HCT116 (cell line): ENCODE measurements at places on chromosomes 2 and 18.

DNA sequence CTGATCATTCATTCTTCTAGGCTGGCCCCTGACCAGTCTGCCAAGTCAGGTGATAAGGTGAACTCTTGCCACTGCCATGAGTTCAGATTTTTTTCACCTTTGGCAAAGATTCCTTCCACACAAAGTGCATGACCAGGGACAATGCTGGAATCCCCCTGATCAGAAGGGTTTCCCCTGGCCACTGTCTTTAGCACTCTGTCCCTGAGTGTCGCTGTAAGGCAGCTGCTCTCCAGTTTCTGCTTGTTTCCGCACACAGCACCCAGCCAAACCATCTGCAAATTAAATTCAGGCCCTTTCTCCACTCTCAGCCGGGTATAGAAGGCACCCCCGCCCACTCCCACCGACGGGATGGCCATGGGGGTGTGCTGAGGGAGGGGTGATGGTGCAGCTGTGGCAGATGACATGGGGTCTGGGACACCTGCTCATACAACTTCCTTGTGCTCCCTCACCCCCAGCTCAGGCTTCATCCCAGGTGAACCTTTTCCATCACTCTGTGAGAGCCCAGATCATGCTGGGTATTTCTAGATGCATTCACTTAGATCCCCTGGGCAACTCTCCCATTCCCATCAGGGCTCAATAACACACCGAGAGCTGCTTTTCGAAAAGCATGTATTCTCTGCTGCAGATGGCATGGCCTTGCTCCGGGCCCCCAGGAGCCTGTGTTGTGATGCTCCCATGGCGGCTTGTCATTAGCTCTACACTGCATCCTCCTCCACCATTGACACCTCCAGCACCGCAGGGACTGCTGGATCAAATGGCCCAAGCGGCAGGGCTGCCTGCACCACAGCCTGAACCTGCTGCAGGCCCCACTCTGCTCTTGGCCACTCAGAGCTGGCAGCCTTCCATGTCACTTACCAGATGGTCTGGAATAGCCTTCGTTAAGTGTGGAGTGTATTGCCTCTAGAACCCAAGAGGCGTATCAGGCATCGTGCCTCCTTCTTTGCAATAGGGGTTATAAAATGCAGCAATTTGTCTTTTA, 52.3 kb upstream of the ROCK2 start:
- no peak for DNase-seq

DNA sequence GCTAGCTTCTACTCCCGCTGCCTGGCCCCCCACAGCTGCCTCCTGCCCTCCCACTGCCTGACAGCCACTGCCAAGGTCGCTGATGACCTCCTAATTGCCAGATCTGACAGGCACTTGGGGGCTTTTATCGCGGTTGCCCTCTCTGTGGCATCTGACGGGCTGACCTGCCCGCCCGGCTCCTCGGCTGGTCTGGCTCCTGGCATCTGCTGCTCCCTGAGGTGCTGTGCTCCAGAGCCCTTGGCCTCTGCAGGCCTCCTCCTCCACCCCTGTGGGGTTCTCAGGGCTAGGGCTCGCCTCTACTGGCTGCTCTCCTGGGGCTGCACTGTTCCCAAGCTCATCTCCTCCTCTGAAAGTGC, 43.1 kb downstream of the INHBB start:
- DNase-seq = no peak

DNA sequence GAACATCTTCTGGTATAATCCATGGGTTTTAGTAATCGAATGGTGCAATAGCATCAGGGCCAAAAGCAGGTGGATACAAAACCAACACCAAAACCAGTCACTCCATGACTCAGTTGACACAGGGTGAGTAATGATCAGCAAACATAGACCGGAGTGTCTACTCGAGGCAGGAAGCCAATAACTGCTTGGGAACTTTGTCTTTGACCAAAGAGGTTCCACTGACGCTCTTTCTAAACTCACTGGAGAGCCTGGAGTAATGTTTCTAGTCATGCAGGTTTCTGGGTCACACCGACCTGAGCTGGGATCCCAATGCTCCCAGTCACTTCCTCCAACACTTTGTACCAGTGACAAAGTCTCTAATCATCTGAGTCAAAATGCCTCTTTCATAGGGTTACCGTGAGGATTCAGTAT, 30.9 kb downstream of the MREG start:
- DNase-seq = peak; percentile 62

DNA sequence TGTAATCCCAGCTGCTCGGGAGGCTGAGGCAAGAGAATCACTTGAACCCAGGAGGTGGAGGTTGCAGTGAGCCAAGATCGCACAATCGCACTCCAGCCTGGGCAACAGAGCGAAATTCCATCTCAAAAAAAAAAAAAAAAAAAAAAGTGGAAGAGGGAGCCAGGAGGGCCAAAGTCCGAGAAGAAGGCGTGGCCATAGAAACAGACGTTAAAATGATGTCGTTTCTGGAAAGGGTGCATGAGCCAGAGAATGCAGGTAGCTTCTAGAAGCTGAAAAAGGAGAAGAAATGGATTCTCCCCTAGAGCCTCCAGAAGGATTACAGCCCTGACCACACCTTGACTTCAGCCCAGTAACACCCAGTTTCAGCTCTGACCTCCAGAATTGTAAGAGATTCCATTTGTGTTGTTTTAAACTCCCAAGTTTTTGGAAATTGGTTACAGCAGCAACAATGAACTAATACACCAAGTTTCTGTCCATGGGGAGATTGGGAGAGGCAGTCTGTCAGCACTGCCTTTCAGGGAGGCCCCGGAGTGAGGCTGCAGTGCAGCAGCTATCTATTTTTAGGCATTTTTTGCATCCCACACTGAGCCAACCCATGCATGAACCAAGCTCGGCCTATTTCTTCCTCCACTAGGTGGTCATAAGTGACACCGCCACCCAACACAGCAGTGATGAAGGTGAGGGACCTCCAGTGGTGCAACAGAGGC, 14.2 kb upstream of the TRAF3IP1 start:
- DNase-seq = no peak

DNA sequence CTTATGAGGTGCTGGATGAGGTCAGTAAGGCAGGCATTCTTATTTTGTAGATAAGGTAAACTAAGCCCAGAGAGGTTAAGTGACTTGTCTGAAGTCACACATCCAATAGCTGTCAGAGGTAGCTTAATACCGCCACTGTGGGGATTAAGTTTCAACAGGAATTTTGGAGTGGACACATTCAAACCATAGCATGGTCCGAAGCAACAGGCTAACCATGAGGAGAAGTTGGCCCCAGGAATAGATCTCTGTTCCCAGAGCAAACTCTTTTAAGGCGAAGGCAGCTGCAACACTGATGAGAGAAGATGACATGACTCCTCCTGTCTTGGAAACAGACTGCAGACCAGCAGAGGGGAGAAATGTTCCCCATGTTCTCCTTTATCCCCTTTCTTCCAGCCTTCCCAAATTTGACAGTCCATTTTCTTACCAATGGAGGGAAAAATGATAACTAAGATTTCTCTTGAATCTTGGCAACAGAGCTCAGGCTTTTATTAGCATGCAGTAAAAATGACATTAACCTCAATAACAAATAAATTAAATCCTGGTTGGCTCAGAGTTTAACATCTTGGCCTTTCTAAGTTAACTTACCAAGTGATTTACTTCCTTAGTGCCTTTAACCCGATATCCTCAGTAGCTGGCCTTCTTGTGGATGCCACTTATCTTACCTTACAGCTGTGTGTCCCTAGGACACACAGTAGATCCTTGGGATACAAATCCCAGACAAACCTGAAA, 67.9 kb upstream of the STPG4 start:
- DNase-seq = no peak

DNA sequence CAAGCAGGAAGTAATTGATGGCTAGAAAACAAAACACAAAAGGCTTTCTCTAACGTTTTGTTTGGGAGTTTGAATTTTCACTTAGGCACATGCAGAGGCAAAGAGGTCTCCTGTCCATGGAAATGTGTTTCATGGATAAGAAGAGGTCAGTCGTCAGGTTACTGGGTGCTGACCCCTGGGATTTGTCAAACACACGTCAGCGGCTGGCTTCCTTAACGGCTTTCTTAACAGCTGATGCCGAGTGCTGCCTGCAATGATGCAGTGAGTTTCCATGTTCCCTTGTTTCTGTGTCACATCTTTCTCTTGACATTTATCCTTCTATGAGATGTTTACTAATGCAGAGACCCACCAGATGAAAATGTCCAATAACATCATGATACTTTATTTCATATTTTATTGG, 31.7 kb downstream of the GPR39 start:
- no peak for DNase-seq

DNA sequence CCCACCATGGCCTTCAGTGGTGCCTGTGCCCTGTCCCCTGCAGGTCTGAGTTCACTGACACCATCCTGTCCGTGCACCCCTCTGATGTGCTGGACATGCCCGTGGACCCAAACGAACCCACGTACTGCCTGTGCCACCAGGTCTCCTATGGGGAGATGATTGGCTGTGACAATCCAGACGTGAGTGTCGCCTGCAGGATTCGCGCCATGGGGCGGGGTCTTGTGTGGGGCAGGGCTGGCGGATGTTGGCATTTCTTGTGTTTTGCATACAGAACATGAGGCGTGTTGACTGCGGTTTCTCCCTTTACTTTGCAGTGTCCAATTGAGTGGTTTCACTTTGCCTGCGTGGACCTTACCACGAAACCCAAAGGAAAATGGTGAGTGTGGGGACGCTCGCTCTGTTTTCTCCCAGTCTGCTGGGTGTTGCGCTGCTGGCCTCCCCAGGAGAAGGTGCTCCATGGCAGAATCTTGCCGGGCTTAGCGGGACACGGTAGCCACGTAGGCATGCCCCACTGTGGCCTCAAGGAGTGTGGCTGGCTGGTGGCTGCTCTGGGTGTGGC, 11.5 kb upstream of the D2HGDH start:
- DNase-seq = no peak

DNA sequence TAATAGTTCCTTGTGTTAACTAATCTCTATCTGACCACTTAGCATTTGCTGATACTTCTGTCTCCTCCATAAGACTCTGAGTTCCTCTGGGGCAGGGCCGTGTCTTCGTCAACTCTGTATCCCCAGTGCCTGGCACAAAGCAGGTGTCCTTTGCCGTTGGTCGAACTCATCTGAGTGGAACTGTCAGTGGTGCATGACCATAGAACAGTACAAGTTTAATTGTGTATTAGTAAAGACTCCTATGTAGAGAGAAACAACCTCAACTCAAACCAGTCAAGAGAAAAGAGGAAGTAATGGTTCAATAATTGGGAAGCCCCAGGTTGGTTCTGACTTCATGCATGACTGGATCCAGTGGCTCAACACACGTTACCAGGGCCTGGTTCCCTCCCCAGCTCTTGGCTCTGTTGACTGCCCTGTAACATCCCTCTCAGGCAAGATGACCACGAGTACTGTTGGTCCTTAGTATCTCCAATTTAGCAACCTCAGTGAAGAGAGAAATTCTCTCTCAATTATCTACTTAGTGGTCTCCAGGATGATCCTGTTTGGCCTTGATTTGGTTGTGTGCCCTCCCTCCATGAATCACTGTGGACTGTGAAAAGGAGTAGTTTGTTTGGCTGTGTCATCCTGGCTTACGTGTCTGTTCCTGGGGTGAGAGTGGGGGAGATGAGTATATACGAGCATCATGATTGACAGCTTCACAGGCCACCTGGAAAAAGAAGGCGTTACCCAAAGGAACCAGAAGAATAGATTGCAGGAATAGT, 58.5 kb upstream of the MSH6 start:
- DNase-seq = no peak

- DNase-seq = no peak
Measured at GRCh38 chr18:77132369-77133050, at the start of gene MBP. TSS of gene MBP (minus strand) at chr18:77132783. CDS start at chr18:77105261, 27,522 bp downstream.

DNA sequence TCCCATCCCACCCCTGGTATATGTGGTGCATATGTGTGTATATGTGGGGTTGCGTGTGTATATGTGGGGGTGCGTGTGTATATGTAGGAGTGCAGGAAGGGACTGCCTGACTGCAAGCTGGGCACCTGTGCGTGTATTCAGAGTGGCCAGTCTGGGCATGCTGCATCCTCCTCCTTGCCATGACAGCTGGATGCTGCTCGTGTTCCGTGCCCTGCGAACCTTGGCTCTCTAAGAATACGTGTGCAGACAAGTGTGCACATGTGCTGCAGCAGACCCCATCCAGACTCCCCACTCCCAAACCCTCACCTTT, 222.1 kb downstream of the CELF4 start:
- no peak for DNase-seq

GRCh38 chr18:2627821-2628276, 27.7 kb upstream of the SMCHD1 start:
- DNase-seq = peak; percentile 26

DNA sequence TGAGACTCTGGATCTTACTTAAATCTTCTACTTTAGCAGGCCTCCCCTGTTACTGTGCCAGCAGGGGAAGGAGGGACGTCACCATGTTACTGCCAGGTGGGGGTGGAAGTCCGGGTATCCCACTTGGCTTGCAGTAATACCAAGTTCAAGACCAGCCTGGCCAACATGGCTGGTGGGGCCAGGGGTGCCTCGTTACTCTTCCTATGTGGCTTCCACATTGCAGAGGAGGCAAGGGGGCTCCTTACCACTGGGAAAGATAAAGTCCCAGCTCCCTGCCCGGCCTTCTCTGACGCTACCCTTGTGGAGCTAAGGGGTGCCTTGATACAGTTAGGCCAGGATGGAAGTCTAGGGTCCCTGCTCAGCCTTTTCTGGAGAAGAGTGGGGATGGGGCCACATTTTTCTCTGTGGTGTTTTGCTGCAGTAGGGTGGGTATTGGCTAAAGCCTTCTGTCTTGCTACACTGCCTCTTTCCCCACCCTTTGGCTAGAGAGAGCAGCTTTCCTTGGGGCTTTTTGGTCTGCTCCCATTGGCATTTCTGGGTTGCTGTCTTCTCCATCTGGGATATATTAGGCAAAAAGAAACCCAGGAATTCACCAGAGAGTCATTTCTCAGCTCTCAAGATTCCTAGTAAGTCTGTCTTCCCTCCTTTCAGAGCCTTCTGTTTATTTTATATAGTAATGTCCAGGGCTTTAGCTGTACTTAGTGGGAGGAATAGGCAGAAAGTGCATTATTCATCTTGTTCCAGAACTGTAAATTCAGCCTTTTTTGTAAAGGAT, 21.9 kb downstream of the ELMOD3 start:
- DNase-seq = no peak

DNA sequence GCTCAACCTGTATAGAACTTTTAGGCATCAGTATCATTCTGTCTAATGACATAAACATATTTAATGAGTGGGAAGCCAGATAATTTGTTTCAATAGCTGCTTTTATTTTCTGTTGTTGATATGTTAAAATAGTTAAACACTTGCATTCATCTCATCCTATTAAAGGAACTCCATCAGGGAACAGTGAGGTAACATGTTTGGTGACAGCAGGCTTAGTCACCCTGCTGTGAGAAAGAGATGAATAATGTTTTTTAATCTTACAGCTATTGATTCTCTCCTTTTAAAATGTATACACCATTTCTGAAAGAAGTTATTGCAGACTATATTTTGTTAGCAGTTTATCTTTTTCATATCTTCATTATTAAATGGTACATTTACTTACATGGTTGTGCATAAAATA, 123.3 kb upstream of the CWC22 start:
- DNase-seq = no peak
